Fibroblast of upper back skin (primary cell): ENCODE measurements at places on chromosomes 16 and 17.

DNA sequence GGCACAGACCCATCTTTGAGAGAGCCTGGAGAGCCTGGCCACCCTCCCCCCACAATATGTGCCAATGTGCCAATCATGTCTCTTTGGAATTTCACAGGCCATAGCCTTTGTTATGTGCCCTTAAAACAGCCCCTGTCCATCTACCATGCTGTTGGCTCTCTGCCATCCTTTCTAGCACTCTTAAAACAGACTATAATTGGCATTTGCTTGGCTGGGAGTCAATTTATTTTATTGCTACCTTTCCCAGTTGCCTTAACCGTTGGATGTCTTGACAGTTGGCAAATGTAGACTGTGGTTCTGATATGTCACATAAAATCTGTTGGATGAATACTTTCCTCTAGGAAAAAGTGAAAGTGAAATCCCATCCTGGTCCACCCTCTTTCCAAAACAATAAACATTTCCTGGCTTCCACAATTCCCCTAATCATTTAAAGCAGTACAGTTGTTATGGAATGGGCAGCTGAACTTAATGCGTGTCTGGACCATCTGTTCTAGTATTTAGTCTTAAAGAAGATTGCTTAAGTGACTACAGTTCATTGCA, 394.0 kb downstream of the KCNJ2 start:
- peak; percentile 9 for DNase-seq

- DNase-seq, result no peak
These were observed 9.4 kb downstream of the CPNE7 start for GRCh38 chr16:89584768-89585549.

DNA sequence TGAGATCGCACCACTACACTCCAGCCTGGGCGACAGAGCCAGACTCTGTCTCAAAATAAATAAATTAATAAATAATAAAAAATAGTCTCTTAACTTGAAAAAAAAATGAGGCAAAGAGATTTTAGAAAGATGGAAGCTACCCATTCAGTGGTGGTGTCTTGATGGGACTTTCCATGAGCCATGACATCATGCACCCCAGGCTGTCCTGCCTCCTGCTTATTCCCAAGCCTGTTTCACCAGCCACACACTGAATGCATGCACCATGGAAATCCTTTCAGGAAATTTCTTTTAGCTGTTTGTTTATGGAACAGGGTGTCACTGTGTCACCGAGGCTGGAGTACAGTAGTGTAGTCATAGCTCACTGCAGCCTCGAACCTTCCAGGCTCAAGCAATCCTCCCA, 8.9 kb upstream of the DLX3 start:
- DNase-seq, result no peak

- DNase-seq, result no peak
These were observed 301.4 kb downstream of the CA10 start for GRCh38 chr17:51857052-51857597.

DNA sequence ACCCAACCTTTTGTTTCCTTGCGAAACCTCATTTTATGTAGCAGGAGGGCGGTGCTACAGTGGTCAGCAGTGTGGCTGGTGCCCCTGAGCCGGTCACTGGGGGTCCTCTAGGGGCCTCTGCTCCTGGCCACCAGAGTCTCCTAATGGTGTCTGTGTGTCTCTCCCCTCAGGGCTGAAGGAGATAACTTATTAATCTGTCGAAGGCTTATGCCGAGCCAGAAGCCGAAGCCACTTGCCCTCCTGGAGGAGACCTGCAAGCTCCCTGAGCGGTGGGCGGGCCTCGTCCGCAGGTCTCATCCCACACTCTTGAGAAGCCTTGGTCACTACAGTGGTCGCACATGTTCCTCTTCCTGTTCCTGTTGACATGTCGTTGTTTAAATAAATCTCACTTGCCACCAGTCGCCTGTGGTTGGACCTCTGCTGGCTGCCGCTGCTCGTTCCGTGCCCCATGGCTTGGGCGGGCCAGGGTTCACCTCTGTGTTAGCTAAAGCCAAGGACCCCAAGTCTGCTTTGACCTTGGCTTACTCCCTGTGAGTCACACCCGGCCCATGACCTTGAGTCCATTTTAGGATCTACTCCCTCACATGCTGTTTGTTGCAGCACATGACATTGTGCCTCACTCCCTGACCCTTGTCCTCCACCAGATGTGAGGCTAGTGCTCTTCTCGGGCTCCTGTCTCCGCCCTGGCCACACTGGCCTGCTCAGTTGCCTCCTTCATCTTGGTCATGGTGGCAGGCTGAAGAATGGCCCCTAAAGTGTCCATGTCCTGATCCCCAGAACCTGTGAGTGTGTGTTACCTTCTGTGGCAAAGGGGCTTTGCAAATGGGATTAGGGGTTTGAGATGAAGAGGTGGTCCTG, 38.7 kb upstream of the AQP8 start:
- no peak for DNase-seq

GRCh38 chr17:78142119-78142861, 3.9 kb upstream of the C17orf99 start:
- DNase-seq, result peak; percentile 51
